ENCODE measurements at places on chromosomes 6 and 20.
A peak's percentile ranks its signal among the peaks of the same experiment; 100 is the strongest.

GRCh38 chr6:145015739-145016558 is 719.4 kb downstream of the EPM2A start:
- no peak for DNase-seq

GRCh38 chr20:3654326-3655130 is 8.7 kb downstream of the GFRA4 start:
- DNase-seq = peak; percentile 96

DNA sequence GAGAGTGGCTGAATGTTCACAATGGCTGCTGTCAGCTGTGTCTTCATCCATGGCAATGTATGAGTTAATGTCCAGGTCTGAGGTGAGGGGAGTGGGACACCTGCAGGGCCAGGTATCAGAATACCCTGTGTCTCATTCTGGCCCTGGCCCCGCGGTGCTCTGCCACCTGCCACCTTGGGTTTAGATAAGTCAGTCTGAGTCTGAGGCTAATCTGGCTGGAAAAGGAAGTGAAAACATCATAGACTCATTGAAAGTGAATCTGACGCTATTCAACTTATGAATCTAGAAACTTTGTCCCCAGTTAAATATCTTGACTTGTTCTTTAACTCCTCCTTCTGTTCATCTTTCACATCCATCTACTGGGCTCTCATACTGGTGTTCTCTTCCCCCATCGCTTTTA is 267.1 kb upstream of the JAG1 start:
- DNase-seq = no peak

DNA sequence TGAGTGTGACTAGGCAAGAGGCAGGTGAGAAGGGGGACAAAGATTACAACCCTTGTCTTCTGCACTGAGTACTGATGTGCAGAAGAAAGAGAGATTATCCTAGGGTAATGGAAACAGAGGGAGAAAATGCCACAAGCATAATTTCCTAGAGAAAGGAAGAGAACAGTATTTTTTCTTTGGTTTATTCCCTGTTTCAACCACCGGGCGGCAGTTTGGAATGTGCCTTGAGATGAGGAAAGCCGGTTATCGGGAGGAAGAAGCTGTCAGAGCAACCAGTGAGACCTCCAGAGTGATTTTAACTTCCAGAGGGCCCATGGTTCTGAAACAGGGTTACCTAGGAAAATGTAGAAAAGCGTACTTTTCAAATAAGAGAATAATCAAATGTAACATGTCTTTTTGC is 121.4 kb downstream of the REV3L start:
- DNase-seq = no peak

GRCh38 chr6:130982941-130983456 is 80.0 kb downstream of the EPB41L2 start:
- no peak for DNase-seq

GRCh38 chr6:129750360-129750759 is 40.4 kb upstream of the ARHGAP18 start:
- DNase-seq = no peak

DNA sequence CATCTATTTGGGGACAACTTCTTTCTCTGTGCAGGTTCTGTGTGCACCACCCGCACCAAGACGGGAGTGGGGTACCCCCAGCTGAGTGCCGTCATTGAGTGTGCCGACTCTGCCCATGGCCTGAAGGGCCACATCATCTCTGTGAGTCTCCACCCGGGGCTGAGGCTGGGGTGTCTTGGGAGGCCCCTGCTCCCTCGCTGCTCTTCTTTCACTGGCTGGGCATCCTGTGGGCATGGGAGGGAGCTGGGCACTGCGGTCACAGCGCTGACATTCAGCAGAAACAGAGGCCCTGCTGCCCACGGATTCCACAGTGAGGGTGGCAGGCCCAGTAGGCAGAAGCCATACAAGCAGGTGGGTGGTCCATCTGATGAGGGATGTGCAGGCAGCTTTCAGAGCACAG is 40.4 kb downstream of the GMPR start:
- no peak for DNase-seq

GRCh38 chr20:290084-290831 is at the start of gene C20orf96:
Gene C20orf96 (minus strand): TSS chr20:290750. CDS start chr20:290610, 140 bp downstream.
- peak; percentile 82 for DNase-seq

GRCh38 chr20:58434326-58434725 is 45.3 kb downstream of the VAPB start:
- DNase-seq = no peak

DNA sequence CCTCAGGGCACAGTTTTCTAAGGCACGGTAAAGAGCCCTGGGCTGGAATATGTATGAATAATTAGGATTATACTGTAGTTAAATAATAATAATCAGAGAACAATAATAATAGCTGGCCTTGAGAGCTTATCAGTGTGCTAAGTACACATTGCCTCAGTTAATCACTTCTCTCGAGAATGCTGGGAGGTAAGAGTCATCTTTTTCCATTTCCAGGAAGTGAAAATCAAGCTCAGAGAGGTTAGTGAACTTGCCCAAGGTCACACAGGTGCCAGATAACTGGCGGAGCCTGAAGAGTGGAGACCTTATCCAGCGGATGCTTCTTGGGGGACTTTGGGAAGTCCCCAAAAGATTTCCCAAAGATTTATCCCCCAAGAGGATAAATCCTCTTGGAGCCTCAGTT is 19.4 kb upstream of the CBFA2T2 start:
- no peak for DNase-seq

- no peak for DNase-seq
Measured at GRCh38 chr6:6851059-6851948, 256.5 kb upstream of the RREB1 start.

DNA sequence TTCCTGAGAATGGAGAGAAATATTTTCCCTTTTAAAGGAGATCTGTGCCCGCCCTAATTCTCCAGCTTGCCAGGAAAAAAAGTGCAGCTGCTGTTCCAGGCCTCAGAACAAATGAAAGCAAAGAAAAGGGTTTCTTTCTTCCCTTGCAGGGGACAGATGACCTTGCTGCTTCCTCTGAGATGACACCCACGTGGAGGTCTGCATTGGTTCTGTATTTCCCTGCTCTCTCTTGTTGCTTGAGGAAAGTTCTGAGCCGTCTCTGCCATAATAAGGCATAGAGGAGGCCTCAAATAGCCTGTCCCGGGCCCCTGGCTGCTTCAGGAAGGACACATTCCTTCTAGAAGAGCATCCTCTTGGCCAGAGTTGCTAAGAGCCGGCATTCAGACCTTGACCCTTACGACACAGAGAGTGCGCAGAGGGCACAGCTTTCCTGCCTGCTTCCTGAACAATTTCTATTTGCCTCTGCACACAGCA is 501.8 kb upstream of the SULF2 start:
- DNase-seq = no peak

DNA sequence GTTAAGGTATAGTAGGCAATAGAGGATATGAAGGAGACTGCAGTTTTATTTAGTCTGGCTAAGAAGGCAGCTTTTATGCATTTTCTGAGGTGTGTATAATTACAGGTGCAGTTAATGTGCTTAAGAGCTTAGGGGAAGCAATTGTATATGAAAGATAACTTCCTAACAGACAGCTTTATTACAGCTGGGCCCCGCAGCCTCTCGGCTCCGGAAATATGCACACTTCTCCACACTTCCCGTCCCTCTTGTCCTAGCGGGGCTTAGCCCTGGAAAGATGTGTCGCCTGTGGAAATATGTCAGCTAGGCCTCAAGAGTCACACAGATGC is 178.4 kb upstream of the ARID1B start:
- no peak for DNase-seq

GRCh38 chr6:57221191-57221935 is 744 bp downstream of the RAB23 start:
- DNase-seq = peak; percentile 72

DNA sequence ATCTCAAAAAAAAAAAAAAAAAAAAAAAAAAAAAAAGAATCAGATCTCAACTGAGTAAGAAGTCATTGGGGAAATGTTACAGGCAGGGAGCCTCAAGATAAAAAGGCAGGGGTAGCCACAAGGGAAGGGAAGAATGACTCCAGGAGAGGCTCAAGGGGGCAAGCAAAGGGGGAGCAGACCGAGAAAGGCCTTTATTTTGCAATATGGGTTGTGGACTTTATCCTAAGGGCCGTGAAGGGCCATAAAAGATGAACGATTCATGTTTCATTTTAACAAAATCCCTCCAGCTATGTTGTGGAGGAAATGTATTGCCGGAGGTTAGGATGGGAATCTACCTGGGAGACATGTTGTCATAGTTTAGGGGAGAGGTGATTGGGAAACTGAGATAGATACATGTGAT is 25.8 kb upstream of the SEC63 start:
- DNase-seq = no peak

DNA sequence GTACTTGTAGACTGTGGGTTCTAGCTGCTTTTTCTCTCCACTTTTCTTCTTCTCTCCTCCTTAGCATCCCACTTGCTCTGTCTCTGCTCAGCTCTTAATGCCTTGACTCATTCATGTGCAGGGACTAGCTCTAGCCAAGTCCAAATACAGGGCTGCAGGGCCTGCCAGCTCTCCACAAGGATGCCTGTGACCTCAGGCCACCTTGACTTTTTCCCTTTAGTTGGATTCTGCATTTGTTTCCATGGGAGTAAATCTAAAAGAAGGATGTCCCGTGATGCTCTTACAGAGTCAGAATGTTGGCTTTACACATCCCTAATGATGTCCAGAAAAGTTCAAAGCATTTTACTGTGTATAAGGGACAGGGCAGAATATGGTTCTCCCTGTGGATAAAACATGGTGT is 101.8 kb upstream of the PREP start:
- DNase-seq = no peak

GRCh38 chr6:144094731-144095133 is 641 bp downstream of the SF3B5 start:
- DNase-seq = no peak

DNA sequence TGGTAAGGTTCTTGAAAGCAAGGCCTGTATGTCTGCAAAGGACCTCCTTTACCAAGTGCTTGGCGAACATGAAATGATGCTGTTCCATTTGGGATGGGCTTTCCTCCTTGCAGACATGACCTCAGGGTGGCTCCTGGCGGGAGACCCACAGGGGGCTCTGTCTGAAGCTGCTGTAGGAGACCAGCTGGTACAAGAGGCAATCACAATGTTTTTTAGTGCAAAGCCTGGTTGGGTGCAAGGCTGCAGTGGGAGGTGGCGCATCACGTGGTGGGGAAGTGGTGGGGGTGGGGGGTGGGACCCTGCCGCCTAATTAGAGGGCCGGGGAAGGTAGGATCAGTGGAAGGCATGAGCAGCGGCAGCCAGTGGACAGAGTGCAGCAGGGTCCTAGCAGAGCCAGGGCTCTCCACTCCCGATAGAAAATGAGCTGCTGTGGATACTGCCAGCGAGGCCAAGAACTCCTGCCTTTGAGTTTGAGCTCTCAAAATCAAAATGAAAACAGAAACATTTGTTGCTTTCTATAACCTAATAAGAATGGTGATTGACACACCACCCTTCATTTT is 9.1 kb upstream of the ARMC2 start:
- no peak for DNase-seq

GRCh38 chr6:20141931-20142330 is 70.3 kb downstream of the MBOAT1 start:
- no peak for DNase-seq

GRCh38 chr20:44418069-44418905 is 57.4 kb upstream of the TTPAL start:
- DNase-seq = no peak

GRCh38 chr6:137913434-137913833 is 46.4 kb downstream of the TNFAIP3 start:
- DNase-seq = no peak

DNA sequence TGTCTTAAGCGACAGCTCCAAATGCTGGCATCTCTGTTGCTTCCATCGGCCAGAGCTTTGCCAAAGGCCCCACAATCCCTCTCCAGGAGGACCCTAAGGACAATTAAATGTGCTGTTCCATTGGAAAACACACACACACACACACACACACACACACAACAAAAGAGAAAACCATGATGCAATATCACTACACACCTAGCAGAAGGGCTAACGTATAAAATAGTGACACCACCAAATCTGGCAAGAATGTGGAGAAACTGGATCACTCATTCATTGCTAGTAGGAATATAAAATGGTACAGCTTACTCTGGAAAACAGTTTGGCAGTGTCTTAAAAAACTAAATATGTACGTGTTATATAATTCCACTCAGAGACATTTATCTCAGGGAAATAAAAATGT is 13.0 kb upstream of the TMEM14A start:
- DNase-seq = no peak

DNA sequence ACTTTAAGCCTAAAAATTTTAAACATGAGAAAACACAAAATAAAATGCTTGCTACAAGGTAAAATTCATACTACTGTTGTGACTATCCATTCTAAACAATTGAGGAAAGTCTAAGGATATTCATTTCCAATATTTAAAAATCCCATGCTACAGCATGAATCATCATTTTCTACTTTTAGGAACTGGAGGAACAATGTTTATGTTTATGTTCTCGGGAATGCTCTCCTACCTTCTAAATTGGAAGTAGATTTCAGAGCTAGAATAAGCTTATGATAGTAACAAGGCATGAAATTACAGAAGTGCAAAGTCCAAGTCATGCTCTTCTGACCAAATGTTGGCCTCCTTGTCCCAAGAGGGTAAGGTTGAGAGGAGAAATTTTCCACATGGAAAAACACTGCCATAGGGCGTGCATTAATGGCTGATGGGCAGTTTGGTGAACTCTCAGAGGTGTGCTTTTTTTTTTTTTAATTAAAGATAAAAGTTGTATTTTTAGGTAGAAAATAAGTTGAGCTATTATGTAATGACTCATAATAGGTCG is 6.0 kb upstream of the MYLK4 start:
- DNase-seq = no peak

DNA sequence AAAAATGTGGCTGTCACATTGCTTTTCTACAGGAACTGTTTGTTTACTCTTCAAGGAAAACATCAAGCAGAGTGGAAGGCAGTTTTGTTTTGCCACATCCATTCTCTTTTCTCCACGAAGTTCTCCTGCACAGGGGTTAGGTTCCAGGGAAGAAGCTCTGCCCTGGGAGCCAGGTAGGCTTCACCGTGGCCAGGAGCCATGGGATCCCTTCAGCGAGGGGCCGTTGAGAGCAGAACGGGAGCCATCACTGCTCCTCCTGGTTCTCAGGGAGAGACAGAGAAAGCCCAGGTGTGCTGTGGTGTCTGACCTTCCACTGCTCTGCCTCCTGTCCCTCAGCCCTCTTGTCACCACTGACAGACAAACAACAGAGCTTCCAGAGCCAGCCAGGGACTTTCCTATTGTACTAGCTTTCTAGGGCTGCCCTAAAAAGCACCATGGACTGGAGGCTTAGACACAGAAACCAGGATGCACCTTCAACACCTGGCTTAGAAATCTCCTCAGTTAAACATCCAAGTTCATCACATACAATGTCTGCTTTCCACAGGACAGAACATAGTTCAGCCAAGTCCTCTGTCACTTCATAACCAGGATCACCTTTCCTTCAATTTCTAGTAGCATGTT is 75.6 kb upstream of the SLC22A23 start:
- DNase-seq = no peak

- no peak for DNase-seq
Measured at GRCh38 chr6:90285042-90285481, 11.6 kb downstream of the BACH2 start.

GRCh38 chr6:83333500-83333899 is 97.4 kb downstream of the ME1 start:
- no peak for DNase-seq
